MM.1S (cell line): ENCODE measurements at places on chromosomes 2 and 18.

- DNase-seq, result peak; percentile 23
Measured at GRCh38 chr2:42238644-42239288, 69.6 kb downstream of the EML4 start.

- no peak for DNase-seq
Measured at GRCh38 chr2:228535396-228535795, 353.9 kb upstream of the SPHKAP start.

GRCh38 chr2:64514008-64514407, 10.1 kb upstream of the AFTPH start:
- no peak for DNase-seq

- DNase-seq, result no peak
Measured at GRCh38 chr2:70832386-70832785, 3.2 kb downstream of the CD207 start.

DNA sequence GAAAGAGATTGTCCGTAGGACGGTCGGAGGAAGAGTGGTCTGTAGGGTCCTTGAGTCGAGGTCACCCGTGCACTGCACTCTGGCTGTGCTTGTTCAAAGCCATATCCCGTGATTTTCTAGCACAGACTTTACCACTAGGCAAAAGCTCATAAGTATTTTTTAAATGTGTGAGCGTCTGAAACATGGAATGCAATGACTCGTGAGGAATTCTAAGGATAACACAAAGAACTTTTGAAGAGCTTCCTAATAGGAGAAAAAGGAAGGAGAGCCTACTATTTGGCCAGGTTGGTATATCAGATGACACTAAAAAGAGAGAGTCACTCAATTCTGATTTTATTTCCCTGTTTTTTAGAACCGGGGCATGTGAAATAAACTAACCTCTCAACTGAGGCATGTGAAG, 68.3 kb downstream of the CD28 start:
- DNase-seq, result no peak

- DNase-seq, result no peak
Measured at GRCh38 chr2:157725846-157726245, 97.2 kb upstream of the ACVR1C start.
